ENCODE measurements at places on chromosomes 1 and 21. TPM values are rescaled to one million over a fixed set of nuclear protein-coding genes. Genes with fewer than 3 reads are reported as not detected.

The COL11A1 gene
- 2.4 TPM for total RNA-seq

GRCh38 chr1:40662864-40663263 lies 2.6 kb downstream of the RIMS3 start:
- peaks cover 33% of the 10 kb centered on the region for H3K27me3 ChIP-seq
- H3K36me3 ChIP-seq: no peaks in the 10 kb centered on the region
- H3K4me3 ChIP-seq: no peak overlapping the region
- no peaks in the 10 kb centered on the region for H3K4me1 ChIP-seq
- no peak for DNase-seq

The LAMB3 gene
- total RNA-seq: 10.7 TPM

The UBE2J2 gene
- 73.6 TPM for total RNA-seq

- DNase-seq: no peak
- H3K4me1 ChIP-seq: no peaks in the 10 kb centered on the region
- H3K27me3 ChIP-seq: no peaks in the 10 kb centered on the region
- H3K4me3 ChIP-seq: no peak overlapping the region
- no peaks in the 10 kb centered on the region for H3K36me3 ChIP-seq
Measured at GRCh38 chr1:194698908-194699318, 1512.5 kb upstream of the B3GALT2 start.

- H3K27me3 ChIP-seq: no peaks in the 10 kb centered on the region
- H3K4me1 ChIP-seq: peaks cover 8% of the 10 kb centered on the region
- H3K36me3 ChIP-seq: no peaks in the 10 kb centered on the region
- DNase-seq: no peak
- H3K27ac ChIP-seq: no peak overlapping the region
- no peak overlapping the region for H3K4me3 ChIP-seq
Measured at GRCh38 chr1:70483342-70483741, 72.3 kb downstream of the CTH start.

GRCh38 chr1:202229376-202229775 lies 35.8 kb downstream of the LGR6 start:
- H3K4me3 ChIP-seq: no peak overlapping the region
- peaks cover 42% of the 10 kb centered on the region for H3K27me3 ChIP-seq
- DNase-seq: no peak
- no peaks in the 10 kb centered on the region for H3K4me1 ChIP-seq
- no peaks in the 10 kb centered on the region for H3K36me3 ChIP-seq

DNA sequence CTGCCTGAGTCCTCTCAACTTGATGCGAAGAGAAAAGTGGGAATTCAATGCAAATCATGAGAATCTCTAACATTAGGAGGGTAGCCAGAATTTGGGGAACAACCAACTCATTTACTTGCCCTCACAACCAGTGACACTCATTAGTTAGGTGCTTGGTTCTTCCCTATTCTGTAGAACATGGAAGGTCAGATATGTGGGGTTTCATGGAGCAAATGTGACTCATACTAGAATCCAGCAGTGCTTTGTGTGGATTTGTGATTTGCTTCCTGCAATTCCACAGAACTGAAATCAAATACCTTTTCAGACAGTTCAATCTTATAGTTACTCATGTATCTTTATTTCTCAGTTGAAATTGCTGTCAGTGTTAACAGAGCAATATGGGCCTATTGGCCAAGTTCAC lies 6.9 kb upstream of the ETV3 start:
- no peaks in the 10 kb centered on the region for H3K36me3 ChIP-seq
- no peak overlapping the region for H3K4me3 ChIP-seq
- no peak for DNase-seq
- H3K27me3 ChIP-seq: peaks cover 3% of the 10 kb centered on the region
- peaks cover 3% of the 10 kb centered on the region for H3K4me1 ChIP-seq
- no peak overlapping the region for H3K27ac ChIP-seq

DNA sequence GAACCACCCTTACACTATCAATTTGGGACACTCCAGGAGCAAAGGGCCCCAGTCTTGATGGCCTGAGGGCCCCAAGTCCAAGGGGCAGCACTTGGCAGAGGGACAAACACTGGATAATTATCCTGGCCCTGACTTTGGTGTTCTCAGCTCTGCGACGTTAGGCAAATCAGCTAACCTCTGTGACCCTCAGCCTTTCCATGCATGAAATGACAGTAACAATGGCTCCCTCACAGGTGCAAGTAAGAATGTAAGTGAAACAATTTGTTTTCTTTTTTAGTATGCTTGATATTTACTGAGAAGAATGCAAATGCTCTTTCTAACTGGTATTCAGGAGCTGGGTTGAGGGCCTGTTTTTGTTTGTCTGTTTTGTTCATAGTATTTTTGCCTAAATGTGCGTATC lies 61.6 kb upstream of the PRDX6 start:
- peaks cover 3% of the 10 kb centered on the region for H3K4me1 ChIP-seq
- no peak overlapping the region for H3K4me3 ChIP-seq
- DNase-seq: no peak

DNA sequence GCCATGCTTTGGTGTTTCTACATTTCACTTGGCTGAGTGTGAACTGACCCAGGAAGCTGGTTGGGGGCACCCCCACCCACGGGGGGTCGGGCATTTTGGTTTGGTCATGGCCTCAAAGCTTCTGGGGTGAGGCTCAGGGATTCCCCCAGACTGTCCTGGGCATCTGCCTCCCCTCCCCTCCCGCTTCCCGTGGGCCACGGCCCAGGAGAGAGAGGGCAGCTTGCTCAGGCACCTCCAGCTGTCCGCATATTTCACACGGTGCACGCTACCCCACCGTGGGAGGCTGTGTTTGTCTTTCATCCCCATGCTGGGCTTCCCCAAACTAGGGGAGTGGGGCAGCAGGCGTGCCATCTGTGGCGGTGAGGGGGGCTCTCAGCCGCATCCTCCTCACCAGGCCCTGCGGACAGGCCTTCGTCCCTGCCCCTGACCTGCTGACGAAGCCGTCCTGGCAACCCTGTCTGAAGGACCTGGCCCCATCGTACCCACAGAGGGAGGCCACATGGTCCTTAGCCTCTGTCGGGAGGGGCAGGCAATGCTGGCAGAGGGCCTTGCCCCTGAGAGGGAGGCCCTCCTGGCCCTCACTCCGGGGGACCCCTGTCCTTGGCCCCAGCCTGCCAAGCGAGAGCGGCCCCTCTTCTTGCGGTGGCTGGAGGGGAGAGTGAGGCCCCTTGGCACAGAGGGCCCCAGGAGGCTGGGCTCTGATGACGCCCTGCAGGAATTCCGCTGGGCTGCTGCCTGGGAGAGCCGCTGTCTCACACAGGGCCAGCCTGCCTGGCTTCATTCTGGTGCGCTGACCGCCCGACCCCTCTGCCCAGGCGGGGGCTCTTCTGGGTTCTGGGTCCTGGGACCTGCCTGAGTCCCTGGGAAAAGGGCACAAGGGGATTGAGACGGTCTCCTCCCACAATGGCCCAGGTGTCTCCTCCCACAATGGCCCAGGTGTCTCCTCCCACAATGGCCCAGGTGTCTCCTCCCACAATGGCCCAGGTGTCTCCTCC lies 22.1 kb downstream of the TP73 start:
- peaks cover 3% of the 10 kb centered on the region for H3K4me1 ChIP-seq
- H3K27ac ChIP-seq: no peak overlapping the region
- H3K36me3 ChIP-seq: no peaks in the 10 kb centered on the region
- H3K4me3 ChIP-seq: no peak overlapping the region
- DNase-seq: no peak
- H3K27me3 ChIP-seq: peaks cover 40% of the 10 kb centered on the region

The SLAMF7 gene
- total RNA-seq: not detected

The KIF26B gene
- total RNA-seq: 6.6 TPM

The C1orf94 gene
- total RNA-seq: not detected

The MANEAL gene
- total RNA-seq: 23.8 TPM

GRCh38 chr1:211323156-211324063 lies 3.2 kb upstream of the TRAF5 start:
- no peak for DNase-seq
- peaks cover 5% of the 10 kb centered on the region for H3K4me1 ChIP-seq
- no peak overlapping the region for H3K4me3 ChIP-seq
- peaks cover 34% of the 10 kb centered on the region for H3K27me3 ChIP-seq
